Left ventricle myocardium superior (tissue), 1 donor: ENCODE measurements at places on chromosomes 6 and 20. TPM values are rescaled to one million over a fixed set of nuclear protein-coding genes. Genes with fewer than 3 reads are reported as not detected.

Gene PROCR
- 9.5 TPM for total RNA-seq

Gene PRSS35
- total RNA-seq: 0.12 TPM

DNA sequence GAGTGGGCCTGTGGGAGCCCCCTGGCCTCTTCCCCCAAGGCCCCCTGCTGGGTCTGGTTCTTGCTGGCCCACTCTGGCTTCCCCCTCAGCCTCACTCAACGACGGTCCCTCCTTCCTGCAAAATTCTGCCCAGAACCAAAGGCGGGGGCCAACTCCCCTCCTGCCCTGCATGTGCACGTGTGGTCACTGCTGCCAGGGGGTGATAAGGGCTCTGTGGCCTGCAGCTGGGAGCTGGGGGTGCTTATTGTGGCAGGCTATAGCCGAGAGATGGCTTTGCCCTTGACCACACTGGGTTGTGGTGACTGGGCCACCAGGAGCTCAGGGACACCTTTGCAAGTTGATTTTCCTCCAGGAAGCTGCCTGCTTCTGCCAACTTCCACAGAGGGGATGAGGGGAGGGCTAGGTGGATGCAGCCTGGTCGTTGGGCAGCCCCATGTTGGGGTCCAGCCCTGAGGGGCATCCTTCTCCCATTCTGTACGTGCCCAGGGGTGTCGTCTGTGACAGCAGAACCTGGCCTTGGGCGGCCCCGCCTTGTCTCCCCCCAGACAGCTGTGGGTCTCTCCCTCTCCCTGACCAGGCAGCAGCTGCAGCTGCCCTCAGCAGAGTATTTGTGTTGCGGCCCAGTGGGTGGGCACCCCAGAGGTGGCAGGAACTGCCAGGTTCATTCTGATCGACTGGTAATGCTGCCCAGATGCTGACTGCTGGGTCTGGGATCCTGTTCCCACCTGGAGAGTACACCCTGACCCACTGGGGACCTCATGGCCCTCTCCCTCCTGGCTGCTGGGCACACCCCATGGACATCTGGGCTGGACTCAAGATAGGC is 5.6 kb downstream of the TCEA2 start:
- DNase-seq: no peak

- DNase-seq: no peak
Measured at GRCh38 chr6:161507375-161507774, 233.5 kb upstream of the AGPAT4 start.

DNA sequence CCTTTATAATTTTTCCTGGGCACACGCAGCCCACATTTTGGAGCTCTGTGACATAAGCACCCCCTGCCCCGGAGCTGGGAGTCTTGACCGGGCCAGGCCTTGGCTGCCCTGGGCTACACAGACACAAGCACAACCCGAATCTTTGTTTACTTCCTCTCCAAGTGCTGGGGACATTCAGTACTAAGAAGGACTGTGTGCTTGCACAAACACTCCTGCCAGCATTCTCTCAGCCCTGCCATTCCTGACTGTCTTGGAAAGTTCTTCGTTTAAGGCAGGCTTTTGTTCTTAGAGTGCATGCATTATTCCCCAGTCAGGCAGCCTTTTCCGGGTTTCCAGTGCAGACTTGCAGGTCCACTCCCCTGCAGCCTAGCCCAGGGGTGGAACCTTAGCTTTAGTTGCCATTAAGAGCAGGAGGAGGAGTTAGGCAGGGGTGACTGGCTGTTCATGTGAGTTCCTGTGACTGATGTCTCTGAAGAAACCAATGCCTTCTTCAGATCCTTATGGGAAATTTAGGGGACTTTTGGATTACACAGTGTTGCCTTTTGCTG is 28.6 kb downstream of the FOXO3 start:
- DNase-seq: peak; percentile 82

DNA sequence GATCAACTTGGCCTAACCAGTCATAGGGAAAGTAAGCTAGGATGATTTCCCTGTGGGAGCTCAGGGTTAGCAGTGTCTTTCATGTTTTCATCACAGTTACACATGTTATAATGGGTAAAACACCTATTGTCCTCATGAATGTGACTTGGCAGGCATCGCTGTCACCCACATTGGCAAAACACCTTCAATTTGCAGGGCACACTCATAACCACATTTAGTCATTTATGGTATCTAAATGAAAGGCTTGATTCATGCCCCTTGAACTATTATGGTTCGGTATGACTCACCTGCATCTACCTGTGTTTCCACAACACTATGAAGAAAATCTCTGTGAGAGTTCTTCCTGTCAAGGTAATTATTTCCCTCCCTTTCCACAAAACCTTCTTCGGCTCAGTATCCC is 49.2 kb downstream of the FRK start:
- no peak for DNase-seq

Gene ZC3H12D
- total RNA-seq: 0.42 TPM

- no peak for DNase-seq
Measured at GRCh38 chr6:3808199-3808598, 41.0 kb upstream of the FAM50B start.

Gene FRS3
- total RNA-seq: 5.2 TPM

- peak; percentile 69 for DNase-seq
Measured at GRCh38 chr6:139539852-139540251, 165.4 kb upstream of the CITED2 start.

DNA sequence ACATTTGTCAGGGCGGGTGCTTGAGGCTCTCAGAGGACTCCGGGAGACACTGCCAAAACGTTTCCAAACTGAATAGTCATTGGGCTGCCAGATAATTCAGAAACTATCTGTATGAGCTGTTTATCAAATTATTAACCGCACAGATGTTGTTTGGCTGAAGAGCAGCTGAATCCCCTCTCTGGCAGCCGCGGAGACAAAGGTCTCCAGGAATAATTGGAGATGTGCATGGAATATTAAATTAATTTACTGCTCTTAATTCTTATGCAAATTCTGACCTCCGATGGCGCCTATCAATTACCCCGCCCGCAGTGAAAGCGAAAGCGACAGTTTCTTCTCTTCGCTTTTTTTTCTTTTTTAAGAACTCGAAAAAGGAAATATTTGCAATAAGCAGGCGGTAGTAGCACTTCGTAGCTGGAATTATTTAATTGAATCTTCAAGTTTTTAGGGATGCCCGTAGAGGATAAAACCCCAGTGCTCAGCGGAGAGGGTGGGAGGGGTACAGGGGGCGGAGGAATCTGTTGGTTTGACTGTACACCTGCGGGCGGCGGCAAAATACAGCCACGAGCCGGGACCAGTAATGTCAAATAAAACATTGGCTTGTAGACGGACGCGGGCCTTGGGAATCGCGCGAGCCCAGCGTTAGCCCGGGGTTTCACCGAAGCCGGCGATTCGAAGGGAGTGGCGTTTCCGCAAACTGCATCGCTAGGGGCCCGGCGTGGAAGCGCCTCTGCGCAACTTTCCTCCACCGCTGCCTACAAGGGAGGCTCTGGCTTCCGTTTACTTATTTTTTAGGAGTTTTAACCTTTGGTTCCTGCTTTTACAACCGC is 6.2 kb downstream of the LINC00237 start:
- peak; percentile 60 for DNase-seq

- no peak for DNase-seq
Measured at GRCh38 chr20:10954137-10954840, 280.5 kb upstream of the JAG1 start.

Gene ZSWIM3
- 1.9 TPM for total RNA-seq

- no peak for DNase-seq
Measured at GRCh38 chr6:8088886-8089285, 13.5 kb downstream of the EEF1E1 start.
